Lung microvascular endothelial cell (primary cell): ENCODE measurements at places on chromosomes 2 and 18. TPM values are rescaled to one million over a fixed set of nuclear protein-coding genes. Genes with fewer than 3 reads are reported as not detected.

TEX51 gene
- total RNA-seq, result not detected in 2 replicates

SNORC gene
- under 0.01 and 0.40 TPM in 2 replicates for total RNA-seq

- no peak for DNase-seq
Observed at GRCh38 chr2:174052584-174052976, 87.4 kb upstream of the SP3 start.

- no peak for DNase-seq
Observed at GRCh38 chr2:124683536-124684428, 658.7 kb downstream of the CNTNAP5 start.

- DNase-seq, result no peak
Observed at GRCh38 chr2:61995515-61995914, 90.0 kb downstream of the COMMD1 start.
